ENCODE measurements at places on chromosomes 11 and 22.

GRCh38 chr11:13955971-13956421 is 6.5 kb upstream of the SPON1 start:
- peak; percentile 55 for DNase-seq

DNA sequence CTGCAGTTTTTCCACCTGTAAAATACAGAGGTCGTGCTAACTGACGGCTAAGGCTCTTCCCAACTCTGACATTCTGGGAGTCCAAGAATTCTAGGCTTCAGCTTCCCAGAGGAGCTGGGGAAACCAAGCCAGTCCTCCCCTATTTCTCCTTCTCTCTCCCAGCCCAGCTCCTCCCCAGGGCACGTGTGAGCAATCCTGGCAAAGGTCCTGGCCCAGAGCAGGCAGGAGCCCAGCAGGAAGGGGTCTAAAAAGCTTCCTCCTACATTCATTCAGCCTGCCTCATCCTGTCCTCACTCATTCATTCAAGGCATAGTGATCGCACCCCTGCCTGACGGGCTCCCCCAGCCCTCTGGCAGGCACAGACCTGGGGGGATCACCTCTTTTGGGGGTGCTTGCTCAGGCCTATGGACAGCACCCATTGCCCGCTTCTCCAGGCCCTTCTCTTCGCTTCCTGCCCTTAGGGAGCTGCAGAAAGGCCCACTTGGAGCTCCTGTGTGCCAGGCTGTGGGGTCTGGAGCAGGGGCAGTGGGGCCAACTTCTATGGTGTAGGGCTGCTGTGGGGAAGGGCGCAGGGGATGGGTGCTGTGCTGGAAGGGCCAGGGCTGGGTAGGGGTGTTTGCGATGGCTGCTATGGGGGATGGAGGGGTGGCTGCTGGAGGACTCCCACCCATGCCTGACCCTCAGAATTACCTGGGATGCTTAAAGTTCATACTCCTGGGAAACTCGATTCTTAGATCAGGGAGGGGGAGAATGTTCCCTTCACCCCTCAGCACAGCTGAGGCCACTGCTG is 9.8 kb downstream of the KCNC1 start:
- no peak for DNase-seq

DNA sequence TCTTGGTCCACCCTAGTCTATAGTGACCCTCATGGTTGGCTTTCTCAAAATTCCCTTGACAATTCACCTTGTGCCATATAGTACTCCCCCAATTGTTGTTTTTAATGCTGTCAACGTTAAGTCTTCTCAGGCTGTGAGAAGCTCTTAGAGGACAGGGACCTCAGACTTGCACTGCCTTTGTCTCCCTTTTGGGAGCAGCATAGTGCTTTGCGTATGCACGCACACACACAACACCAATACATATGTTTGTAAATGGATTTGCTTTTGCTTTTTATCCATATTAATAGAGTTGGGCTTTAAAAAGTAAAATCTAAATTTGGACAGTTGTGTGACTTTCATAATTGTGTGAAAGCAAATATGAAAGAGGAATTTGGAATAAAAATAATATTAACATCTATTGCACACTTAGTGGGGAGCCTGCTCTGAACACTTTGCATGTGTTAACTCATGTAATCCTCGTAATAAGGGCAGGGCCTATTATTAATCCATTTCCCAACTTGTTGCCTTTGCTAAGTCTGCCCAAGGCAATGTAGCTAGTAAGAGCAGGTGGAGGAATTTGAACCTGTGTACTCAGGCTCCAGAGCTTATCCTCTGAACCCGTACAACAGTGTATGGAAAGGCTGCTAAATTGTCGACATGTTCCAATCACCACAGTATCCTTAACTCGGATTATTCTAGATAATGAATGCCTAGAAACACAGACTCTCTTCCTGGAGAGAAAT is 257.7 kb upstream of the NARS2 start:
- DNase-seq = peak; percentile 41

GRCh38 chr11:11604370-11604990 is 17.3 kb downstream of the GALNT18 start:
- DNase-seq = peak; percentile 26

GRCh38 chr11:75757651-75758050 is 10.9 kb upstream of the DGAT2 start:
- no peak for DNase-seq

DNA sequence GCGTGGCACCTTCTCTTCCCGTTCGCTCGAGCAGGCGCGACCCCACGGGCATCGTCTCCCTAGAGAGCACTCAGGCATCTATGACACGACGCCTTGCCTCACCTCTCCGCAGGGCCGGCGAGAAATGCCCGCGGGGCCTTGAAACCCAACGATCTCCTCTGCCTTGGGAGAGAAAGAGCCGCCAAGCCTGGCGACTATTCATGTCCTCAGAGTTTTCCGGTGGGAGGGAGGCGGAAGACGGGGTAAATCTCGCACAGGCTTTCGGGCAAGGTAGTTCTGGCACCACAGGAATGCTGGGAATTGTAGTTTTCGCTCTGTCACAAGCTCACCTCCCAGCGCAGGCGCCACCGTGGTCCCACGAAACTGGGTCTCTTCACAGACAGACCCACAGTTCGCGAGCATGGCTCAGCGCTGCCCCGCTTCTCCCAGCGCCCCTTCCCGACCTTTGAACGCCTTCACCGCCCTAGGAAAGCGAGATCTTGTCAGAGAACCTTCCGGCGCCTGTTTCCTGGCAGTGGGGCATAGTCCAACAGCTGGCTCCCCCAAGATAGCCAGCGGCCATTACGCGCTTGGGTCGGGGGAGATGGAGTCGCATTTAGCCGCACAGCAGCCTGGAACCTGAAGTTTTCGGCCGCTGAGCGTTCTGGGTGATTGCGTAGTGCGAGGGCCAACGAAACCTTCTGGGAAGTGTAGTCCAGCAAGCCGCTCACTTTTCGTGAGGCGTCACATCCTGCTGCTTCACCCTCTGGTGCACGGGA is at the start of gene CCDC90B:
Gene CCDC90B (minus strand): TSS at position 597 of the 758 bp plus-strand sequence. CDS start 395 bp downstream, at position 202.
- peak; percentile 99 for DNase-seq

DNA sequence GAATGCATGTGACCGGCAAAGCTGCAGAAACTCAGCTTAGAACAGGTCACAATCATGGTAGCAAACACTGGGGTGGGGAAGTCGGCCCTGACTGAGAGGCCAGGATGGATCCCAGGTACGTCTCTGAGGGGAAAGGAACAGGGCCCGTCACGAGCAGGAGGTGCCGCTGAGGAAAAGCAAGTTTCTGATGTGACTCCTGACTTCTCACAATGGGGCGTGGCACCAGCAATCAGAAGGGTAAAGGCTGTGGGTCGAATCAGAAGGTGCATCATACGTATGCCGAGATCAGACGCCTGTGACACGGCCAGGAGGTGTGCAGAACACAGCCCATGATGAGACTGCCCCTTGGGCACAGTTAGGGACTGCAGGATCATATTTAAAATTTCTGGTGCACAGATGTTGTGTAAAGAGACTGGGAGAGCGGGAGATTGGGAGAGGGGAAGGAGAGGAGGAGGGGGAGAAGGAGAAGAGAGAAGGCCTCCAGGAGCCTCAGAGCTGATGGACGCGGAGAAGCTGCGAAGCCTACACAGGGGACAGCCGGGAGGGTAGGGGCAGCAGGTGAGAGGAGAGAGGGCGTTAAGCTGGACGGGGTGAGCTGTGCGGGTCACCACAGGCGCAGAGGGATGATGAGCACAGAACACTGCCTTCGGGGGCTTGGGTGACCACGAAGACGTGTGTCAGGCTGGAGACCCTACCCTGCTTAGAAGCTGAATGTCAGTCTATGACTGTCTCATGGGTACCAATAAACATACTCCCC is 30.7 kb downstream of the KRTAP5-5 start:
- DNase-seq = no peak

DNA sequence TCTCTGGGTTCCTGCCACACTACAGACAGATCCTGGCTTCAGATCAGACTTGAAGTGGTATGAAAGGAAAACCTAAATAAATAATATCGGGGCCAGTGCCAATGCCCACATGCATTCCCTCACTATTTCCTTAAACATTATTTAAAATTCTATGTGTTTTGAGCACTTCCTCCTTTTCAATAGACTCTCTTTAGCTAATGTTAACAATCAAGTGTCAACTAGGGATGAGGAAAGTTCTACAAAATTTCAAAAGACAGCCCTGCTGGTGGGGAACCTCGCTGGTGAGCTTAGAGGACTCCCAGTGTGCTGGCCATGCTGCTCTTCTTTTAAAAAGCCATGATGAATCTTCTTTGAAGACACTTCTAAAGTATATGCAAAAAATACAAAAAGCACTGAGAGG is 87.5 kb downstream of the ENTHD1 start:
- no peak for DNase-seq

- no peak for DNase-seq
Measured at GRCh38 chr11:59272771-59273372, 60.1 kb upstream of the MPEG1 start.

DNA sequence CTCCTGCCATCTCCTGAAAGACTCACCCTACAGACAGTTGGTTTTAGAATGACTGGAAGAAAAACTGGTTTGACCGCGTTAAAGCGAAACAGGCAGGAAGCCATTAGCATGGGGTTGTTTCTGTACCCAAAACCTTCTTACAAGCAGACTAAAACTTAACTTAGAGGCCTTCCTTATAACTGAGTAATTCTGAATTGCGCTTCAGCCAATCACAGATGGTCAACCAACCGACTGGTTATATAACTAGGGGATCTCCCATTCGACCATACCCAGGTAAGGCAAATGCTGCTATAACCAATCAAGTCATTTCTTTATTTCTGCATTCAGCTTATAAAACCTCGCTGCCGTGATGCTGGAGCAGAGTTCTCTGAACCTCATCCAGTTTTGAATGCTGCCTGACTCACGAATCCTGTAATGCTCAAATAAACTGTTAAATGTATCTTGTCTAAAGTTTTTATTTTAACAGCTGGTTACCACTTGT is 87.8 kb upstream of the DRD2 start:
- no peak for DNase-seq

GRCh38 chr11:12411806-12412727 is 34.7 kb downstream of the PARVA start:
- peak; percentile 22 for DNase-seq

- peak; percentile 47 for DNase-seq
Measured at GRCh38 chr22:28299753-28300152, 379.9 kb downstream of the TTC28 start.

DNA sequence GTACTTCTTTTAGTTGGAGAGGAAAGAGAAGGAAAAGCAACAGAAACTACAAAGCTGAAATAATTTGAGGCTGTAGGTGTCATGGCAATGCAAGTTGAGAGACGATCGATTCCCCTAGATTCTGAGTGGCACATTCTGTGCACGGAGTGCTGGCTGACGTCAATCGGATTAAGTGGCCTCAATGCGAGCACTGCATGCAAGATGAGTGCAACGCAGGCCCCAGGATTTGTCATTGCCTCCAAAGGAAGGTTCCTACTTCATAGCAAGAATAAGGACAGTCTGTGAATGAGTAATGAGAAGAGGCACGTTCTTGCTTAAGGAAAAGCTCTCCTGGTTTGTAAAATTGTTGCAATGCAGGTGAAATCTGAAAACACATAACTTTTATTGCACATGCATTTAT is 892.4 kb downstream of the KCNA4 start:
- DNase-seq = no peak

GRCh38 chr22:46444390-46444854 is 93.0 kb downstream of the CELSR1 start:
- no peak for DNase-seq

- peak; percentile 60 for DNase-seq
Measured at GRCh38 chr11:34552270-34552669, 38.7 kb upstream of the ELF5 start.

GRCh38 chr22:29693161-29693560 is 26.6 kb upstream of the CABP7 start:
- DNase-seq = no peak

GRCh38 chr11:123450623-123451022 is 20.6 kb downstream of the GRAMD1B start:
- no peak for DNase-seq

- no peak for DNase-seq
Measured at GRCh38 chr11:75815345-75816168, 547 bp downstream of the UVRAG start.

DNA sequence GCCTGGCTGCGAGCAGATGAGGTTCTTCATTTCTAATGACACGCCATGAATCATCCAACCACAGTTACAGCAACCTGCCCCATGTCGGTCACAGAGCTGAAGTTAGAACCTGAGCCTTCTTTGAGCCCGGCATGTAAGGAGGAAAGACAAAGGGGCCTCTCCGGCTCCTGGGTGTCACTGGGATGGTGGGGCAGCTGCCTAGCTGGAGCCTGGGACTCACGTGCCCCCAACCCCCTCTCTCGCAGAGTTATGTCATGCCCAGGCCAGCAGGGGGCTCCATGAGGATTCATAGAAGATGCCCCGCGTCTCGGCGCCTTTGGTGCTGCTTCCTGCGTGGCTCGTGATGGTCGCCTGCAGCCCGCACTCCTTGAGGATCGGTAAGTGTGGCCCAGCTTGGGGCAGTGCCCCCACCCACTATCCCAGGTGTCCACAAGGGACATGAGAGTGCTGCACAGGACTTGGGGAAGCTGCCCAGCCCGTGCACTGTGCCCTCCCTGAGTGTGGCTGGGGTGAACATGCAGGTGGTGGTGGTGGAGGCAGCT is 148.5 kb downstream of the GRIK4 start:
- no peak for DNase-seq

GRCh38 chr11:31651822-31652221 is 142.3 kb downstream of the ELP4 start:
- no peak for DNase-seq

DNA sequence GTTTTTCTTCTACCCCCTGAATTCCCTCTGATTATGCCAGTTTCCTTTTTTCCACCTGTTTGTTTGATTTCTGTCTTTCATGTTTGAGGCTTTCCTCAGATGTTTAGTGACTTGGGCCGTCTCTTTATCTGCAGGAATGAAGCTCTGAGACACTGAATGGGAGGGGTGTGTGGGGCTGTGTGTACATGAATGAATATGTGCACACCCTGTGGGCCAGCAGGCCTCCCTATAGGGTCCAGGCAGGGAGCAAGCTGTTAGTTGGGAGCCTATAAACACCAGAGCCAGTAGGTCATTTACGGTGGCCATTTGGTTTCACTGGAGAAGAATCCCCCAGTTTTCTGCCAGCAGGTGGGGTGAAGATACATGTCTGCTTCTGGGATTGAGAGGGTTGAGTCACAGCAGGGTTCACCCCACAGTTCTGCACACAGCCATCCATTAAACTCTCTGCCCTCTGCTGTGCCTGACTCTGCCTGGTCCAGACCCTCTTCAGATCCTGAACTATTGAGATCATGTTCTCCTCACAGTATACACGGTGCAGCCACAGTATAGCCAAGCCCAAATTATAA is 34.8 kb downstream of the BARX2 start:
- DNase-seq = no peak

GRCh38 chr11:45089676-45090499 is 56.6 kb upstream of the PRDM11 start:
- no peak for DNase-seq

DNA sequence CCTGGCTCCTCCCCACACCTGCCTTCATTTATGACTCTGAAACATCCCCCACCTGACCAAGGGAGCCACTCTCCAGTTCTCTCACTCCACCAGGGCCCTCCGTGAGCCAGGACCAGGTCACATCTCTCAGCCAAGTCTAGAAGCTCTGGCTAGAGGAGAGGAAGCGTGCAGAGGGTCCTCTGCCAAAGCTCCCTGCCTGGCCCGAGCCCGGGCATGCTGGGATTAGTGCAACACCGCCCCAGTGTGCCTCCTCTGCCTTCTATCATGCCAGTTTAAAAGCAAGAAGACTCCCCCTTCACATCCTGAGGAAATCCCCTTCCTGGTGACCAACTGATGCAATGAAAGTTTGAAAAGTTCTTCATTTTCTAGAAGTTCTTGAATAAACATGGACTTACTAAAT is 23.5 kb downstream of the TP53AIP1 start:
- no peak for DNase-seq

GRCh38 chr11:58067685-58068084 is 36.9 kb downstream of the OR6Q1 start:
- no peak for DNase-seq

Data from globus pallidus (tissue), 1 donor.